ENCODE measurements at places on chromosomes 11 and 22.

DNA sequence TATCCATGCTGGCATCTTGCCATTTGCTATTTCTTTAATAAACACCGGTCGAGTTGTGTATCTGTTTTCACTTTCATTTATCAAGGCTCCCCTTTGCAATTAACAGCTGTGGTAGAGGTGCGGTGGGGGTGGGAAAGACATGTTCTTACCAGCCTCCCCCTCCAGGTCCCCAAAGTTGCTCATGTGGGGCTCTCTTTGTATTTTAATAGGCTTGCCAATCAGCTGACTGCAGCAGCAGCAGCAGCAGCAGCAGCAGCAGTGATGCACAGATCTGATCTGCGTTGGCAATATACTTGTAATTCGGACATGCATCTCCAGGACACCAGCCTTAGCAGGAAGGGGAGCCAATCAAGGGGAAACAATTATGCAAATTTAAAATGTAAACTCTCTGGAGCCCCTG lies 40.3 kb upstream of the E2F8 start:
- no peak for DNase-seq

DNA sequence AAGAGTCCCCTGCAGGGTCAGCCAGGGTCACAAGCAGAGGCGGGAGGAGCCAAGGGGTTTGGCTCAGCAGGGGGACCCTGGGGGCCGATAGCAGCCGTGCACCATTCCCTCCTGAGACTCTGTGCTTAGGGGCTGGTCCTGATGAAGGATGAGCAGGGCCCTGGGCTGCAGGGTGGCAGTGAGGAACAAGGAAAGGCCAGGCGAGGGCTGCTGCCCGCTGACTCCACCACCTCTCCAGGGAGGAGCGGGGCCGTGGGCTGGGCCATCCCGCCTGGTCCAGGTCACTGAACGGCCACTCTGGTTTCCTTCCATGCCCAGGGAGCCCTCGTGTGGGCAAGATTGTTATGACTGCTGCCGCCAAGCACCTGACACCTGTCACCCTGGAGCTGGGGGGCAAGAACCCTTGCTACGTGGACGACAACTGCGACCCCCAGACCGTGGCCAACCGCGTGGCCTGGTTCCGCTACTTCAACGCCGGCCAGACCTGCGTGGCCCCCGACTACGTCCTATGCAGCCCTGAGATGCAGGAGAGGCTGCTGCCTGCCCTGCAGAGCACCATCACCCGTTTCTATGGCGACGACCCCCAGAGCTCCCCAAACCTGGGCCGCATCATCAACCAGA lies 9.2 kb upstream of the NDUFS8 start:
- no peak for DNase-seq

DNA sequence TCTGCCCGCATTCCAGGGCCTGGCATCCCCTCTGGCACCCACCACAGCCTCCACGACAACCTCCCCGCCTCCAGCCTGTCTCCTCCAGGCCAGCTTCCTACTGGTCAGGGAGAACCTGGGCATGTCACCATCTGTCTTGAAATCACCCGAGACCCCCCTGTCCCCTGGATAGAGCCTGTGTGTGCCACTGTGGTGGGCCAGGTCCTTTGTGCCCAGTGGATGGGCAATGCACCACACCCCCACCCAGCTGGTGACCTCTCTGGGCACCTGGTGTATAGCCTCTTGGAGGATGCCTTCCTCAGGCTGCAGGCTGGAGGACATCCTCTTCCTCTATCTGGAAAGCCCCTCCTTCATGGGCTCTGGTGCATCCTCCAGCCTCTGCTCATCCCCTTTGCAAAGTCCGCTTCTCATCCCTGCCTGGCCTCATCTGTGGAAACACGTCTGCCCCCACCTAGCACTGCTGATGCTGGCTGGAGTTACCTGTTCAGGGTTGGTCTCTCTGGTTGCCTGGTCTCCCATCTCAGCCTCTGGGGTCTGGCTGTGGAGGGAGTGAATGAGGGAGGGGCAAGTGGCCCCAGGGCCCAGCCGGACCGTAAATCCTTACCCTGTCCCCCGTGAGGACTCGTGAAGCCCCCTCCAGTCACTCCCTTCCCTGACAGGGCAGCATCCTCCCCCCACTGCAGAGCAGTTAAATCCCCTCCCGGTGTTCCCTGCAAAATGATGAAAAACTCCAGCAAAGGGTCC lies 589.6 kb downstream of the TBC1D22A start:
- DNase-seq, result no peak

DNA sequence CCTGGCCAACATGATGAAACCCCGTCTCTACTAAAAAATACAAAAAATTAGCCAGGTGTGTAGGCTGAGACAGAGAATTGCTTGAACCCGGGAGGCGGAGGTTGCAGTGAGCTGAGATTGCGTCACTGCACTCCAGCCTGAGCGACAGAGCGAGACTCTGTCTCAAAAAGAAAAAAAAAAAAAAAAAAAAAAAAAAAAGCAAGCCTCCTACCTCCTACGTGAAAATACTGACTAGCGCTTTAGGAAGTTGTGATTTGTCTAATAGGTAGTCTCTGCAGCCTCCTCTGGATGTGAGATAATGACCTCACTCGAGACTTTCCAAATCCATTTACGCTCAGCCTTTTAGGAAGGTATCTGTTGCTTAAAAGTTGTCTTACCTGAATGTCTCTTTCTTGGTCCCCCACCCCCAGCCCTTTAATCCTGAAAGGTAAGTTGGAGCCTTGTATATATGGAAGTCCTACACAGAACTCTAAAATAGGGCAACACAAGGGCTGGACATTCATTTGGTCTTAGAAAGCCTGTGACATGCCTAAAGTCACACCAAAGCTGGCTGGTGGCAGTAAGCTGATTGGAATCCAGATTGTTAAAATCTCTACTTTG lies 5.5 kb downstream of the SEPTIN3 start:
- no peak for DNase-seq

DNA sequence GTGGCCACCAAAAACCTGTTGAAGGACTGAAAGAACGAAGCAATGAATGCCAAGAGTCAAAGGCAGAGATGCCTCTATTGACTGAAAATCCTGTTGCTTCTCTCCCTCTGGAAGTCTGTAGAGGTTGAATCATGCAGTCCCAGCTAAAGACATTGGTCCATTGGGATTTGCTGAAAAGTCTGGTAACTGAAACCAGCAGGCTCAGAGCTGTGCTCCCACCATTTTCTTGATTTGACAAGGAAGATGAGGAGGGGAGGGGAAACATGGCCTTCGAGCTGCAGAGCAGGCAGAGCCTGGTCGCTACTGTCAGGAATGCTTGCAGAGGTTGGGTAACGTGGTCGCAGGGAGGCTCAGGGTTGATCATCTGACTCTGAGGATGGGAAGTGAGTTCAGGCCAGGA lies 72.8 kb upstream of the CSNK2A3 start:
- DNase-seq, result no peak

DNA sequence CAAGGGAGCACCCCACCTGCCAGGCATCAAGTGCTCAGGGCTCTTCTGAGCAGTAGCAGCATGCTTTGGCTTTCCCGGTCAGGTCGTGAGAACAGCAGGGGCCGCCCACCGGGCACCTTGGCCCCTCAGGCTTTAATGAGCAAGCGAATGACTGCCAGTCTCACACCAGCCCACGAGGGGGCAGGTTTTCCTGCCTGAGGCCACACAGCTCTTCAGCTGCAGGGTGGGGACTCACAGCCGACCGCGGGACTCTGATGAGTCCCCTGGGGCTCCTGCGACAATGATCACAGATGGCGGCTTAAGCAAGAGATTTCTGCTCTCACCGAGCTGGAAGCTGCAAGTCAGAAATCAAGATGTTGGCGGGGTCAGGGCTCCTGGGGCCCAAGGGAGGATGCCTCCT lies 14.3 kb upstream of the FGF19 start:
- no peak for DNase-seq

- no peak for DNase-seq
Measured at GRCh38 chr22:22598144-22598543, 39.1 kb upstream of the PRAME start.

DNA sequence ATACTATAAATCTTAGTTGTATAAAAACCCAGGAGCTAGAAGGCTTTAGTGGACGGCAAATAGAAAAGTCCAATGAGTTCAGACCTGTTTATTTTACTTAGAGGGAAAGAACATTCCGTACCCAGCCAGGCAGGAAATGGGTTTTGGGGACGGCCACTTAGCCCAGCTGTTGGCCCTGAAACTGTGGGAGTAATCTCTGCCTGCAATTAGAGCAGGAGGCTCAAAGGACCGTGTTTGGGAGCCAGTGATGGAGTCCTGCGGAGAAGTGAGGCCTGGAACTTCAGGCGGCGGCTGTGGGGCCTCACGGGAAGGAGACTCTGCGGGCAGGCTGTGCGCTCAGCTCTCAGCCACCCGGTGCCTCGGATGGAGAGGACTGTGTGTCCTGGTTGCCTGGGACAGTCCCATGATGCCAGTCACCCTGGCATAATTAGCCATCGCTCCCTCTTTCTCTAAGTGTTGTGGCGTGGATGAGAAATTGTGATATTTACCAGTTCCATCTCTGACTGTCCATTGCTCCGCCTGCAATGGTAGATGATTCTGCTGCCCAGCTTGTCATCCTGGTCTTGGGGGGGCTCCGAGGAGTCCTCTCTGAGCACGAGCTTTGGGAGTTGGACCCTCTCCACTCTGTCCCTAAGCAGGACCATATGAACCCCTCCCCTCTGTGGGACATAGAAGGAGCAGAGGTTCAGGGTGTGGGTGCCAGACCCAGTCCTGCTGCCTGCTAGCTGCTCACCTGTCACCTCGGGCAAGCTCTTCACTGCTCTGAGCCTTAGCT lies 530.3 kb downstream of the TBC1D22A start:
- DNase-seq, result no peak

- no peak for DNase-seq
Measured at GRCh38 chr11:1523779-1524178, 37.2 kb upstream of the MOB2 start.

DNA sequence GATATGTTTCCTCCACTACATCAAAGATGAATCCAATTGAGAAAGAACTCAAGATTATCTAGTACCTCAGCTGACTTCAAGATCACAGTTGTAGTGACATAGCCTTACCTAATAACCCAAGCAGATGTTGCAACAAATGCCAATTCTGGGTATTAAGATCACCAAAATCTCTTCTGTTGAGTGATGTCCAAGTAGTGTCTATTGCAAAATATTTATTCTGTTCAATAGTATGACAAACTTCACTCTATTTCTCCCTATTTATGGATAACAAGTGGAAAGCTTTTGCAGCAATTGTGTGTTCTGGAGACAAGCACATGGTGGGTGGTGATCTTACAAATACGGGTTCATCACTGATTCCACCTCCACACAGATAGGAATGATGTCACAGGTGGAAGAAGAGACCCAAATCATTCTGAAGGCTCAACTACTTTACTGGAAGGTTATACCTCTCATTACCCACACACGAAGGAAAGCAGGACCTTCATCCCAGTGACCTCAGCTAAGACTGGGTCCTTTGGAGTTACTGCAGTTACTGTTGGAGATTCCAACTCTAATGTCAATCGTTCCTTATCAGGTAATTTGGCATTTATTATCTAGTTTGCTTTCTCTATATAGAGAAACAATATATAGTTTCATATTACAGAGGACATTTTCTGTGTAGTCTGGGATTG lies 72.0 kb downstream of the CD44 start:
- no peak for DNase-seq

DNA sequence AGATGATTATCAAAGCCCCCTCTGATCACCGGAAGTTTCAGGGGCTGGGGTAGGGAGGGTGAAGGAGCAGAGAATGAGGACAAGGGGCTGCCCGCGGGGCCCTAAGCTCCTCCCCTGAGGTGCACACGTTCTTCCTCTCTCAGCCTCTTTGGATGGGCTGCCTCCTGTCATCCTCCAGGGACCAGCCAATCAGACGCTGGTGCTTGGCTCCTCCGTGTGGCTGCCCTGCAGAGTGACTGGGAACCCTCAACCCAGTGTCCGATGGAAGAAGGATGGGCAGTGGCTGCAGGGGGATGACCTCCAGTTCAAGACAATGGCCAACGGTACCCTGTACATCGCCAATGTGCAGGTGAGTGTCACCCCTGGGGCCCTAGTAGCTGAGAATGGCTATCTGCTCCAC lies 7.5 kb downstream of the ROBO3 start:
- no peak for DNase-seq

- no peak for DNase-seq
Measured at GRCh38 chr11:102251423-102251822, 65.9 kb upstream of the BIRC3 start.

- no peak for DNase-seq
Measured at GRCh38 chr22:25350551-25350971, 131.1 kb downstream of the CRYBB2 start.

DNA sequence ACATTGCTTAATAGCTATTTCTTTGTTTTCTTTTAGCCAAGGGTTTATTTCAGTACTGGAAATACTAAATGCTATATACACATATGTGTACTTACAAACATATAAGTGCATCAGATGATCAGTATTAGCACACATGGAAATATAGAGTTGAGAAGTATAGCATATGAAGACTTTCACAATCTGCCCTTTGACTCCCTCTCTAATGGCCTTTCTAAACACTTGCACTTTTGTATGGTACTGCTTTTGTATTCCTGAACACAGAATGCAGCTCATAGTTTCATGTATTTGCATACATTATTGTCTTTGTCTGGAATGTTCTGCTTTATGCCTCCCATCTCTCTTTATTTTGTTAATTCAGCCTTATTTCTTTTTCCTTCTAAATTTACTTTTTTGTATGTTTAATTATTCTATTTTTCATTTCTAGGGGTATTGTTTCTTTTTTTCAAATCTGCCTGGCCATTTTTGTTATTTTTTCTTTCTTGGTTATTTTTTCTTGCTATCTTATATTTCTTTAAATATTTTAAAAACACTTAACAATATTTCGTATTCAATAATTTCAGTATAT lies 28.8 kb downstream of the ACER3 start:
- no peak for DNase-seq

- DNase-seq, result no peak
Measured at GRCh38 chr11:12542186-12542935, 131.9 kb upstream of the TEAD1 start.

GRCh38 chr11:111639226-111639925 lies 37.1 kb downstream of the SIK2 start:
- DNase-seq, result no peak

GRCh38 chr22:46086577-46087335 lies 63.6 kb upstream of the PPARA start:
- no peak for DNase-seq

- DNase-seq, result no peak
Measured at GRCh38 chr11:76655501-76656049, 15.0 kb downstream of the LRRC32 start.

- no peak for DNase-seq
Measured at GRCh38 chr11:111977146-111978027, 40.2 kb downstream of the DIXDC1 start.

Measured in iPS DF 6.9 (cell line).